ENCODE measurements at places on chromosomes 16 and 17. TPM values are rescaled to one million over a fixed set of nuclear protein-coding genes. Genes with fewer than 3 reads are reported as not detected.

The OR1A1 gene
- not detected for total RNA-seq

The C16orf46 gene
- 0.29 TPM for total RNA-seq

The NGFR gene
- not detected for total RNA-seq

The DUSP3 gene
- total RNA-seq = 56.1 TPM

The CPNE2 gene
- total RNA-seq = 57.4 TPM

The DNAI2 gene
- total RNA-seq = not detected

The TBX6 gene
- 0.27 TPM for total RNA-seq

The ARHGAP23 gene
- total RNA-seq = 96.5 TPM

The CRHR1 gene
- not detected for total RNA-seq

The PPP1R1B gene
- not detected for total RNA-seq

The TTLL6 gene
- not detected for total RNA-seq

The MYH8 gene
- not detected for total RNA-seq

The CACNG1 gene
- not detected for total RNA-seq

The LMF1 gene
- 13.4 TPM for total RNA-seq

The C16orf96 gene
- total RNA-seq = not detected

The FBF1 gene
- 7.7 TPM for total RNA-seq

The CBFA2T3 gene
- total RNA-seq = not detected

The AANAT gene
- not detected for total RNA-seq

The FBXL16 gene
- total RNA-seq = 0.65 TPM

The PTGES3L gene
- 0.27 TPM for total RNA-seq

The IL34 gene
- 0.14 TPM for total RNA-seq

The GJD3 gene
- not detected for total RNA-seq

The ITGAX gene
- total RNA-seq = 0.27 TPM

The UNC45B gene
- total RNA-seq = under 0.01 TPM

The TMUB2 gene
- 17.7 TPM for total RNA-seq

The SPATA22 gene
- 0.65 TPM for total RNA-seq

All from thoracic aorta endothelial cell (primary cell).